ENCODE measurements at places on chromosomes 2 and 18.

GRCh38 chr2:156309167-156309566 is 23.4 kb downstream of the NR4A2 start:
- DNase-seq: no peak

- no peak for DNase-seq
Measured at GRCh38 chr2:85455552-85456090, 37.1 kb downstream of the SH2D6 start.

DNA sequence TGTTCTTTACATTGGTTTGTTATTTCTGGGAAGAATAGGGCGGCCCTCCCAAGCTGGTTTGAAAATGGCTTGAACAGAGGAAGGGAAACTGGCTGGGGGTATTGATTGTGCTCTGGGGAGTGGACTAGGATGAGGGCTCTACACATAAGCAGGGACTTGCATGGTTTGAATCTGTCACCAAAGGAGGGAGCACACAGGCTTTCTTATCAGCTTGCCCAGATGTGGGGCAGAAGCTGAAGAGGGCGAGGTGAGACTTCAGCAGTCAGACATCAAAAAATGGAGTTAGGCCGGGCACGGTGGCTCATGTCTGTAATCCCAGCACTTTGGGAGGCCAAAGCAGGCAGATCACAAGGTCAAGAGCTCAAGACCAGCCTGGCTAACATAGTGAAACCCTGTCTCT is 7.2 kb upstream of the RAB12 start:
- no peak for DNase-seq

- DNase-seq: no peak
Measured at GRCh38 chr2:220779931-220780330, 792.2 kb downstream of the EPHA4 start.

DNA sequence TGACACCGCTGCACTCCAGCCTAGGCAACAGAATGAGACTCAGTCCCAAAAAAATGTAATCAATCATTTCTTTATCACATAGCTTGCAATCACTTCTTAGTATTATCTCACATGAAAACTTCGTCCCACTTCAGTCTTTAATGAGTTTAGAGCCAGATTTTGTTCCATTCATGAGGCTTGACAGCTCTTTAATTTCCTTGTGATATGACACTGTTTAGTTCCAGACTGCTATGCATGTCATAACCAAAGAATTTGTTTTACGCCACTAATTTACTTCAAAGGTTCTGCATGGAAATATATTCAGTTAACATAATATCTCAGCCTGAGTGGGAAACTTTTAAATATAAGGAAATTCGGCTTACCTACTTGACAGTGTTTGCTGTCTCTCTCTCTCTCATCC is 113.1 kb downstream of the ZNF532 start:
- no peak for DNase-seq

GRCh38 chr2:163119966-163120365 is 281.4 kb upstream of the KCNH7 start:
- DNase-seq: no peak

- no peak for DNase-seq
Measured at GRCh38 chr18:63421514-63421913, 762 bp downstream of the VPS4B start.

DNA sequence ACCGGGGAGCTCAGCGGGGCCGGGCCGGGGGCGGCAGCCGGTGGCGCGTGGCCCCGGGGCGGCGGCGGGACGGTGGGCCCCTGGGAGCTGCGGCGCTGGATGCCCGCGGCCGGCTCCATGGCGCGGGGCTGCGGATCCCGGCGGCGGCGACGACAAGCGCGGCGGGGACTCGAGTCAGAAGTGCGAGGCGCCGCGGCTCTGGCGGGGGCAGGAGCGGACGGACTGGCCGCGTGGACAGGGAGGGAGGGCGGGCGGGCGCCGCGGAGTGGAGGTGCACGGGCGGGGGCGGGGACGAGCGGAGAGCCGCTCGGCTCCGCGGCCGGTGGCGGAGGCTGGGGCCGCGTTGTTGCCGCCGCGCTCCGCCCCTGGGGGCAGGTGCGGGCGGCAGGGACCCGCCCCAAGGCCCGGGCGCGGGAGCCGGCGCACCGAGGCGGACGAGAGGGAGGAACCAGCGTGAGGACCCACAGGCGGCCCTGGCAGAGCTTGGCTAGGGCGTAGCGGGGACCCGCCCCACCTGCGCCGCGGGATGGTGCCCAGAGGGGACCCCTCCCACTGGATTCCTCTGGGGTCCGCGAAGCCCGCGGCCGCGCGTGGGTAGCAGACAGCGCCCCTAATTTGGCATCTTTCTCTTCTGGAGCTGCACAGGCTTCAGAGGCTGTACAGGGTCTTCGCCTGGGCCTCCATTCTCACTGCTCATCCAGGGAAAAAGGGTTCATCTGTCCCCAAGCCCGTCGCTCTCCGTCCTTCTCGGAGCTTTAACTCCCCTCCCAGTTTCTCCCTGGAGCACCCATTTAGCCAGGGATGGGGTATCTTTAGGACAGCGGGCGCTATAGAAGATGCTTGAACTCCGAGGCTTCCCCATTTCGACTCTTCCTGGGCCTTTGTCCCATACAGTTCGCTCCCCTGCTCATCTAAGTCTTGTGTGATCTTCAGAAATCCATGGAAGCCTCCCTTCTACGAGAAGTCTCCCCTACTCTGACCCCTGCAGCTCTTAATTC is at the start of gene TMEM163:
TSS of gene TMEM163 (minus strand) at position 184 of the 998 bp plus-strand sequence.
- DNase-seq: peak; percentile 72

DNA sequence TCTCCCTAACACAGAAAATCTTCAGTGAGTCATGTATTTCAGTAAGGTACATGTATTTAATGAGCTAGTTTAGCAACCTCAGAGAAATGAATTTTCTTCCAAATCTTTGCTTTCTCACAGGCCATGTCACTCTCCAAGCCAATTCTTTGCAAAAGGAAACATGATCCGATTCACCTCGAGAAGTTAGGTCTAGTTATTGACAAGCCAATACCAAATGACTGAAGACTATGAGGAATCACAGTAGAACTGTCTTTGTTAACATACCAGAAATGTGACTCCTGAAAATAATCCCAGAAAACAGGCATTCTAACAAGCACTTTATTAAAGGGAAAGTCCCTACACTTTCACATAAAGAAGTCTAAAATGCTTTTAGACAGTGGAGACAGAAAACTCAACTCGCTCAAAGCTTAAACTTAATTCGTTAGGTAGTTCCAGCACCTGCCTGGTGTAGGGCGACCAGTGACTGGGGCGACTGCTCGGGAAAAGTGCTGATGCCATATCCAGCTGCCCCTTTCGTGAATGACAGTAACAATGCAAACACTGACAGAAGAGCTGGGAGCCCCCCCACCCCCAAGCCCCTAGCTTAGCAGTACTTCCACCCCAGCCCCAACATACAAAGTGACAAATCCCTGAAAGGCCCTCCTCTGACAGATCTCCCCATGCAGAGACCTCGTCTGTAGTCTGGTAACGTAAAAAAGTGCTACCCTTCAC is 1.8 kb downstream of the MEMO1 start:
- DNase-seq: peak; percentile 27

DNA sequence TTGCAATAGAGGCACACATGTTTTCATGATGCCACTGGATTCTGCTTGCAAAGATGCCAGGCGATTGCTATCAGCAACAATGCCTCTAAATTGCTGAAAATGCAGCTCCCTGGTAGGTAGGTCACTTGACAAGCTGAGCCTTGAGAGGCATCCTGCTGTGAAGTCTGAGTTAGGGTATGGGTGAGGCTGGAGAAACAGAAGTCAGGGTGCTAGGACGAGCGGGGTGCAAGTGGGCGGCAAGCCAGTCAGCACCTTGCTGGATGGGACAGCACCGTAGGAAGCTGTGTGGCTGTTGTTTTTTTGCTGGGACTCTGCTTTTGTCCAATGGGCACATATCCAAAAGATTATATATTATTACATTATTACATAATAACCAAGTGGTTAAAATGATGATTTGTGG is 10.5 kb upstream of the CLIP4 start:
- no peak for DNase-seq

DNA sequence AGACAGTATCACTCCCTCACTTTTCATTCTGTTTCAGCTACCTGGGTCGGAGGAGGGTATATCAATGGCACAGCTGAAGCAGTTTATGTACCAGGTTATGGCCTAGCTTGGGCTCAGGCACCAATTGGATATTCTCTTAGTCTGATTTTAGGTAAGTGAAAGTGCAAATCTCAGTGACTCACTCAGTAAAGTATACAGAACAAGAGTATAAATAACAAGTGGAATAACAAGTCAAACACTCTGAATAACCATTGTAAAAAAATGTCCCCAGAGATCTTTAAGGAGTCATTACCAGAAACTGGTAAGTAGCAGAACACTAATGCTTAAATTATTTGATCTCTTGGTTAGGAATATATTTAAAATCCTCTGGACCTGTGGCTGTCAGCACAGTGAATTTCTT is 5.7 kb downstream of the SLC5A7 start:
- no peak for DNase-seq

DNA sequence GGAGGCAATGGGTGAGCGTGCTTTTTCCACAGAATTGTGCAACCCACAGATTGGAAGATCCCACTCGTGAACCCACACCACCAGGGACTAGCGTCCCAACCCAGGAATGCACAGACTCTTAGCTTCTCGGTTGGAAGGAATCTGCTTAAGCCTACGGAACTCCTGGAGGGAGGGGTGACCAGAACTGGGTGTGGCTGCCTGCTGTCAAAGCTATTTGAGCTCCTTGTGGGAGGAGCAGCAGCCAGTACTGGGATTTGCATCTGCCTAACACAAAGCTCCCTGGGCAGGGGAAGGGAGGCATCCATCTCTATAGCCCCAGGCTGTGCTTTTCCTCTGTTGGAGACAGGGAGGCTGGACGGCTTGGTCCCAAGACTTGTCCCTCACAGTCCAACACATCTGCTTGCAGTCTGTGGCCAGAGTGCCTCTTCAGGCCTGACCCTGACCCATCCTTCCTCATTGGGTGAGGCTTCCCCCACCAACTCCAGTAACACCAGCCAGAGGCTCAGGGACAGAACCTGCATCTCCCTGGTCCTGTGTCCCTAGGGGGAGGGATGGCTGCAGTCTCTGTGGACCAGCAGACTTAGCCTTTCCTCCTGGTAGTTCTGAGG is 27.9 kb downstream of the HNMT start:
- no peak for DNase-seq

DNA sequence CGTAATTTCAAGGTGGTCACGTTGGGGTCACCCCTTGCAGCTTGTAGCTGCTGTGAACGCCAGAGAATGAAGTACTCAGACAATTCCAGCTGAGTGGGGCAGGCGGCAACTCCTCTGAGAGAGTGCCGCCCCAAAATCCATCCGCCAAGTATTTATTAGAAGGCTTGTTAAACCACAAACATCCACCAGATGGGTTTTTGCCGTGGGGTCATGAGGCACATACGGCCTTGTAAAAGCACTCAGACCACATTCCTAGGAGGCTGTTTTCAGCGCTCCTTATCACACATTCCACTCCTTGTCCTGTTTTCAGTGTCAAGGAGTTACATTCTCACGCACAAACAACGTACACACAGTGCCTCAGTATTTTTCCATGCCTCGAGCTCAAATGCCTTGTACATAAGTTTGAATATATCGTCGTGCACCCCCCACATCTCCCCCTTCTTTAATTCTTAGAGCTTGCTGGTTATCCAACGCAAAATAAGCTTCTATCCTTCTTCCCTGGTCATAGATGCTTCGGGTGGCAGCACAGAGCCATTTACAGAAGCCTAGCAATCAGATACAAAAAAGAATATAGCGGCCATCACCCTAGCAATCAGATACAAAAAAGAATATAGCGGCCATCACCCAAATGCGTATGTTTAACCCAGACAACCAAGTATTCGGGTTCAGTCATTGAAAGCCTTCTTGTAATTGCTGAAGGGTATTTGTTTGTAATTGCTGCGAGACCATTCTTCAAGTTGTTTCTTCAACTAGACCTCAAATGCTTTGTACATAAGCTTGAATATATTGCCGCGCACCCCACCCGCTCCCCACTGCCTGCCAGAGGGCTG is 7.3 kb downstream of the ALPP start:
- peak; percentile 27 for DNase-seq

- DNase-seq: no peak
Measured at GRCh38 chr2:212177724-212178123, 360.9 kb downstream of the ERBB4 start.

- no peak for DNase-seq
Measured at GRCh38 chr2:240595381-240596079, 9.0 kb downstream of the CAPN10 start.

DNA sequence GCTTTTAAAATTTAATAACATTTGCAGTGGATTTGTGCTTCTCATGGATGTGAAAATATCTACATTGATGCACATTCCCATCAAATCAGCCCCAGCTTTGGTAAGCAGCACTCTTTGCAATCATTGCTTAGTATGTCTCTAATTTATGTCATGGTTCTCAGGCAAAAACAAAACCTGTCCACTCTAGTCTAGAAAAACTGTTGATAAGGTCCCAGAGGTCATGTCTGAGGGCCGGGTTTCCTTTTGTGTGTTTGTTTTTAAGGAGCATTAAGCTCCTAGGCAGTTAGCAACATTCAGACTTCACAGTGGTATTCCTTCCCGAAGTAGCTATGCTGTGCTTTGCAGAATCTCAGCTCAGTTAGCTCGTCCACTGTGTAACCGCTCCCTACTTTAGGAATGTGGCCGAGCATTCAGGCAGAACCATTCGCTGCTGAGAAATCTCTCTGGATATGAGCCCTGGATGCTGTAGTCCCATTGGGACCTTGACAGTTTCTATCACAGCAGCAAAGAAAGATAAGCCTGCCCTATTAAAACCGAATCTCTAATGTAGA is 4.0 kb downstream of the DIPK1C start:
- DNase-seq: peak; percentile 91

GRCh38 chr18:9947248-9947647 is 33.4 kb downstream of the VAPA start:
- no peak for DNase-seq

GRCh38 chr2:88048541-88048940 is 7.0 kb downstream of the KRCC1 start:
- DNase-seq: no peak

- no peak for DNase-seq
Measured at GRCh38 chr18:79343567-79344207, 52.0 kb upstream of the NFATC1 start.

DNA sequence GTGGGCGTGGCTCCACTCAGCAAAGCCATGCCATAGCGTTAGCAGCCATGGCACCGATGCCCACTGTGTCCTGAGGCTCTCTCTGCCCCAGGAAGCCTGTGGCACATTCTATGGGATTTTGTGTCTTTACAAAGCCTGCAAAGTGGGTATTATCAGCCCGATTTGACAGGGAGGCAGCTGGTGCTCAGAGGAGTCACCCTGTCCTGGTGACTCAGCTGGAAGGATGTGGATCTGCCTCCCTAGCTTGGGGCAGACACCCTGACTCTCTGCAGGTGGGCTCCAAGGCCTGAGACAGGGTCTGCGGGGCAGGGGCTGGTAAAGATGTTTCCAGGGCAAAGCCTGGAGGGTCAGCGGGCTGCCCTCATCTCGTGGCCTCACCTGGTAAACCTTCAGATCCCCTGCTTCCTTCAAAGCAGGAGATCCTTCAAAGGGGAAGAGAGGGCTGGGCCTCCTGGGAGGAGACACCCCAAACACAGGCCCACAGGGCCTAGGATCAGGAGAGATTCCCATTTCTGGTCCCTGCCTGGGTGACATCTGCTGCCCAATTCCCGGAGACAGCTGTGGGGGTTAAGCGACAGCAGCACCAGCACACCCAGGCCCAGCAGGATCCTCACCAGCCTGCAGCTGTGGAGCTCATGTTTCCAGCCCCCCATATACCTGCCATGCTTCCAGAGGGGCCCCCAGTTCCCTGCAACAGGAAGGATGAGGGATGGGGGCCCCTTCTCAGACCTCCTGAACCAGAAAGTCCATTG is 3.0 kb upstream of the ASB1 start:
- no peak for DNase-seq

All from retina (tissue), 1 donor.